ENCODE measurements at places on chromosomes 3 and 15.

GRCh38 chr15:35595656-35596055 is 49.7 kb upstream of the DPH6 start:
- no peak for DNase-seq

DNA sequence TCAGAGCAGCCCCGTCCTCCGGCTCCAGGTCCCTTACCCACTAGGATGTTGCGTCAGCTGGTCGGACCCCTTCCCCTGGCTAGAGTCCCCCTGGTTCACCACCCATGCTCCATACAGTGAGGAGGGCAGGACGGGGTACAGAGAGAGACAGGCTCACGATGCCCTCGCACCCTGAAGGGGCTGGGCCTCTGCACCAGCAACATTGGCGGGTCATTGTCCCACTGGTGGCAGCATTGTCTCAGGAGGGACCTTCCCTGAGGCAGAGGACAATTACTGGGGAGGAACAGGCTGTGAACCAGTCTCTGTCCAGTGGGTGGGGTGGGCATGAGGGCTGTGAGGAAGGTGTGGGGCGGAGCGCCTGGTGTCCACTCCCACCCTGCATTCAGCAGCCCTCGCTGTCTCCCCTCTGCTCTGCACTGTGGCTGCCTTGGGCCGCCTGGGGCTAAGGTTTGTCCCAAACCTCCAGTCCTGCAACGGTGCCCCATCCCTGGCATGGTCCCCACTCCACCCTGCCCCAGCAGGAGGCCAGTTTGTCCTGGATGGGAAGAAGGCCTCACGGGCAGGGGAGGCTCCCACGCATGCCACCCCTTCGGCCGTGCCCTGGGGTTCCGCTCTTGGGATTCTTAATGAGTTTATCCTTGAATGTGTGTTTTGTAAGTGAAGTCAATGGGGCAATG is 48.0 kb upstream of the KLF13 start:
- no peak for DNase-seq

- no peak for DNase-seq
Measured at GRCh38 chr15:85672332-85673084, 122.2 kb downstream of the KLHL25 start.

DNA sequence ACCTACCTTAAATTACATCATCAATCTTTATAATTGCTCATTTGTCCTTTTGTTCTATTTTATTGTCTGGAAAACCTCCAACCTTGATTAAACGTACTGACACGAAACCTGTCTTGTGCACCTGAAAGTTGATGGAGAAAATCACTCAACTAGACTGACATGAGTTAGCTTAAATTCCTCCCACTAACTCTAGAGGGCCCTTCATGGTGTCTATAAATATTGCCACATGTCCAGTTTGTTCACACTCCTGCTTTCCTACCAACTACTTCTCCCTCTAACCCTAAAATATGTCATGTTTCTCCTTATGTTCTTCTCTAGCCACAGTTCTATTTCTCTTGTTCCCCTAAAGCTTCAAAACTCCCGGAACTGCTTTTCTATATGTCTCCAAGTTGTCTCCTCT is 59.8 kb upstream of the SGO1 start:
- DNase-seq: no peak

GRCh38 chr15:29914511-29914926 is 92.3 kb upstream of the TJP1 start:
- no peak for DNase-seq

- DNase-seq: no peak
Measured at GRCh38 chr3:76107935-76108570, 322.7 kb upstream of the ZNF717 start.

DNA sequence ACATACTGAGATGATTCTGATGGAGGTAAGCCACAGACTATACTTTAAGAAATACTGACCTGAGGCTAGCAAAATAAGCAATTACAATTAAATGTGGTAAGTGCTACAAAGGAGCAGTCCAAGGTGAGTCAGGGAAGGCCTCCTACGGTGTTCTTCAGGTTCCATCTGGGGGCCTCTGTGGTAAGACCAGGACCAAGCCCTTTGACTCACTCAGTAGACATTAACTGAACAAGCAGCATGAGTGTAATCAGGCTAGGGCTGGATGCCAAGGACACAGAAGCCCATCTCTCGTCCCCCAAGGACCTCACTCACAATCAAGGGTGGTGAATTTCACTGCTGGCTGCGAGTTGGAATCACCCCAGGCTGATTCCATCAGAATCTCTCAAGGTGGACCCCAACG is 37.3 kb downstream of the DZIP1L start:
- DNase-seq: no peak

GRCh38 chr15:71333839-71334238 is 218.6 kb downstream of the THSD4 start:
- DNase-seq: no peak

- no peak for DNase-seq
Measured at GRCh38 chr3:143121241-143122088, 1.9 kb downstream of the CHST2 start.

DNA sequence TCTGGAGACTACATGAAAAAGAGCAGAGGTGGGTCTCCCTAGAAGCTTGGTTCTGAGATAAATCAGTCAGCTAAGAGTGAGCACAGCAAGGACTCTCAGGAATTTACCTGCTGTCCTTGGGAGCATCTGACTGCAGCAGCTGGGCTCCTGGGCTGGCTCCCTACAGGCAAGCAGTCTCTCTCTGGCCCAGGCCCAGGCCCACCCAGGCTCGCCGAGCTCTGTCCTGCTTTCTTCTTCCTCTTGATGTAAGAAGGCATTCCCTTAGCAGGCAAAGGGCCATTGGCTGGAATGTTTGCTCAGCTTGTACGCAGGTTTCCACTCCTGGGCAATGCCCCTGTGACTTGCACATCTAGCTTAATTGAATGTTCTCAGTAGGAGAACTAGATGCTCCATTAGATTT is 4.3 kb upstream of the RBP2 start:
- DNase-seq: no peak

DNA sequence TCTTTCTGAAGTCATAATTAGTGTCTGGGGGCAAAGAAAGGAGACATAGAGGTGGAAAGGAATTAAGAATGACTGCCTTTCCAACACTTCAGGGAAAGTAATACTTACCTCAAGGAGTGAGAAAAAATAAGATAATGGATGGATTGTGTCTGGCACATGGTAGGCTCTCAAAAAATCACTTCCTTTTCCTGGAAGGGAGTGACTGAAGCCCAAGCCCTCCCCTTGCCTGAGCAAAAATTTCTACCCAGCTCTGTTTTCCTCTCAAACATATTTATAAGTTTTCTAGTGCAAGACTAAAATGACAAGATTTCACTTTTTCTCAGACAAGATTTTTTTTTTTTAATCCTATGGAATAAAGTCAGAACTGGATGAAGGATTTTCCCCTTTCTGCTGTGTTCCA is 145.0 kb downstream of the IGSF11 start:
- no peak for DNase-seq

DNA sequence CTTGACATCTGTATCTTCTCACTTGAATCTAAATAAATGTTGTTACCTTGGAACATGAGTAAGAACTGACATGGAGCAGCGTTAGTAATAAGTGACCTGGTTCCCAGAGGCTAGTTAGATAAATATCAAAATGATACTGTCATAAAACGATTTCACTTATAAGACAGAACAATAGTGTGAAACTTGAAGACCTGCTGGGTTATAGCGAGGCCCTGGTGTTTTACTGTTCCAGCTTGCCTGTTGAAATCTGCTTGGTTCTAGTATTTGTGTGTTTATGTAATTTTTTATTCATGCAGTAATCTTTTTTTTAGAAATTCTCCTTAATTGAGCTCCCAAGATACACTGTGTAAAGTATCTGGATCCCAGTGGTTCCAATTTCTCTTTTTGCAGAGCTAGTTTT is 129.4 kb downstream of the CACNA2D3 start:
- no peak for DNase-seq

GRCh38 chr3:45690336-45691035 is 1.3 kb downstream of the SACM1L start:
- no peak for DNase-seq

DNA sequence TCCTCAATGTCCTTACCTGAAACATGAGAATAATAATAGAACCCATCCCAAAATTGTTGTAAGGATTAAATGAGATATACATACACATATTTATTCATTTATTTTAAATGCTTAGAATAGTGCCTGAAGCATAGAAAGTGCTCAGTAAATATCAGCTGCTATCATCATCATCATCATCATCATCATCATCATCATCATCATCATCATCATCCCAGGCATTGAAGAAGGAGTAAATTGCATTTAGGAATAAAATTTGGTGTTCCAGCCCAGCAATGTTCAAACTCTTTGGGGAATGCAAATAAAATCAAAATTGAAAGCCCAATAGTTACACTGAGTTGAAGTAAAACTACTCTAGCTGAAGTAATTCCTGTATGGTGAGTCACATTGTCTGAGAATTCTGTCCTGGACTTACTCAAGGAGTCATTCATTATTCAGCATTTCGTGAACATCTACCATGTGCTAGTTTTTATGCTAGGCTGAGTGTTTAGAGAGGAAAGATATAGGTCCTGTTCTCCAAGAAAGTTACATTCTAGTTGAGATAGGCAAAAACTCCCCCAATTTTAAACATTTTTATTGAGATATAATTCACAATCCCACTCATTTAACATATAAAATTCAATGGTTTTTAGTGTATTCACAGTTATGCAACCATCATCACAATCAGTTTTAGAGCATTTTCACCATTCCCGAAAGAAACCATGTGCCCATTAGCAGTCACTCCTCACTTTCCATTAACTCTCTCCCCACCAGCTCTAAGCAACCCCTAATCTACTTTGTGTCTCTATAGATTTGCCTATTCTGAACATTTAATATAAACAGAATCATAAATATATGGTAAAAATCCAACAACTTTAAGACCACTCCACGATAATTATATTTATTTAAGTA is 107.2 kb downstream of the FRMD5 start:
- DNase-seq: no peak

DNA sequence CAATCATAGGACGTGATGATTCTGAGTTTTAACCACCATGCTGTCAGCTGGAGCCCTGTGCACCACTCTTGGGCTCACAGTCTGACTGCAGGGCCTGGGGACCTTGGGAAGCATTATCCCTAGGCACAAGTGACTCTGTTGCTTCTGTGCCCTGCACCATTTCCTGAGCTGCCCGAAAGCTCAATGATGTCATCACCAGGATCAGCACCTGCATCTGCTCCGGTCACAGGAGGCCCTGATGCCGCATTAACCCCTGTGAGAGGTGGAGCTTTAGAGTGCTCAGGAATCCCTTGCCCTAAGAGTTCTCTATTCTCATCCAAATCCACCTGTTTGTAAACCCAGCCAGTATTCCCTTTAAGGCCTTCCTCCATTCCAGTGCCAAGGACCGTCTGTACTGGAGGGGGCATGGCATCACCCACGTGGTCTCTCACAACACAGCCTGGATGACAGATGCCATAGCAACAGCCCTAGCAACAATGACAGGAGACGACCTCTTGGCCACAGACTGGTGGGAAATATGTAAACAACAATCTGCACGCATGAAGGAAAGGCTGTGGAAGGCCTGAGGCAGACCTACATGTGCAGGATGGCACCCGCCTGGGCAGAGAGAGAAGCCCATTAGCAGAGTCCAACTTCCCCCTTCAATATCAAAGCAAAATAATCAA is 37.9 kb downstream of the NTRK3 start:
- DNase-seq: no peak

GRCh38 chr3:43970920-43971319 is 270.8 kb upstream of the TOPAZ1 start:
- no peak for DNase-seq
